ENCODE measurements at places on chromosomes 1 and 21.

DNA sequence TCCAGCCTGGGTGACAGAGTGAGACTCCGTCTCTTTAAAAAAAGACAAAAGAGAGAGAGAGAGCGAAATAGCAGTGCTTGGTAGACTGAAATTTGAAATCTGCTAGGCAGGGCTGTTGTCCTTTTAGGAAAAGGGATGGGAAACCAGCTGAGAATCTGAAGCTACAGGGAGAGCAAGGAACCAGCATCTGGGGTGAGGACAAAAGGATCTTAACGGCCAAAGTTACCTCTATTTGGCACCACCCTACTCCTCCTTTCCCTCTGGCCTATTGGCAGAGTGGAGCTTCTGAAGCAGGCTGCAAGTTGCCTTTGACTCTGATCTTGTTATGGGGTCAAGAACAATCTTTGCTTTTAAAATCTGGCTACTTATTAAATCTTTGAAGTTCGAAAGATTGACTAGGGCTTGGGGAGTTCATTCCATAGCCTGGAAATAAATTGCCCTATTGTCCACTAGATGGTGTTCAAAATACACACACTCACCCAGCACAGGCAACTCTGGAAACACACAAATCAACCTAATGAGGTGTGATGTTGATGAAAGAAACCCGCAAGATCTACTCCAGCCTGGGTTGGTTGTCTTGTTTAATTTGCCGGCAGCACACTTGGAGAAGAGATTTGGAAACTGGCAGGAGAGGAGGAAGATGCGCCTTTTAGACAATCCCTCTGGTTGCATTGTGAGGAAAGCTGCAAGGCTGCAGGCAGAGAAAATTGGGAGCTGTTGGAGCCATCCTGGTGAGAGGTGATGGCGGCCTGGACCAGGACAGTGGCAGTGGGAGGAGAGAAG is 16.5 kb upstream of the PARP1 start:
- no peak for DNase-seq

DNA sequence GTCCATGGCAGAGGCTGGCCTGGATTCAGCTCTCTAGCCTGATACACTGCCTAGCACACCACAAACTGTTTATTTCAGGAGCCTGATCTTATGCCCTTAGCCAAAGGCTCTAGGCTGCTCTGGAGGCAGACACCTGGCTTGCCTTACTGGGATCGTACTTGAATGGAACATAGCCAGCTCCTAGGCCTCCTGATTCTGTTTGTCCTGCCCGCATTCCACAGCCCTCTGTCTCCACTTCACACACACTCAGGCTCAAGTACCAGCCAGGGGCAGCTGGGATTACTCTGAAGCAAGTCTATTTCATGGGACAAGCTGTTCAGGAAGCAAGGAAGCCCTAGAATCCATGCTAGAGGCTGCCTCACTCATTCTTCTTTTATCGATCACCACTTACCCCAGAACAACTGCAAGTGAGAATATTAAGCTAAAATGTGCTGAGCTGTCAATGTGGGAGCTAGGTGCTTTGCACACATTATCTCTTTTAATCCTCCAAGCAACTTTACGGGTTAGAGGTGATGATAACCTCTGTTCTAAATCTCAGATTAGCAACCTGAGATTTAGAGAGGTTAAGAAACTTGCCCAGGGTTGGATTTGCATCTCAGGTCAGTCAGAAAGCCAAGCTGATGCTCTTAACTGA is 31.1 kb upstream of the CYP4B1 start:
- DNase-seq = peak; percentile 79

- no peak for DNase-seq
These were observed 23.1 kb upstream of the ATP6V1G3 start for GRCh38 chr1:198563583-198563982.

- no peak for DNase-seq
These were observed 37.9 kb upstream of the EEIG2 start for GRCh38 chr1:108521990-108522393.

- no peak for DNase-seq
These were observed 9.7 kb upstream of the COL8A2 start for GRCh38 chr1:36134505-36135329.

- DNase-seq = no peak
These were observed 125.9 kb downstream of the RUNX1 start for GRCh38 chr21:34923202-34923601.

DNA sequence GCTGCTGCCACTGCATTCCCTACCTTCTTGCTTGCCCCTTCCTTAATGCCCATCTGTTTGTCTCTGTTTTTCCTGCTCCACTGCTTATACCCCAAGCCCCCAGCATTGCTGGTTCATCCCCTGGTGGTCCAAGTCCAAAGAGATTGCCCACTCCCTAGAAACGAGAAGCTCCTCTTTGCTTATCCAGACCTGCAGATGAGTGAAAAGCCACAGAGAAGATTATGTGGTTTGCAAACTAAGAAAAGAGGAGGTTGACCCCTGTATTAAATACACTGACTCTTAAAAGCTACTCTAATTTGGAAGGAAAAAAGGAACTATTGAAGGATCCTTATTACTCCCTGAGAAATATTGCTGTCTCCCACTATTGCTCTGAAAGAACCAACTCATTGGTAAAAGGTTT is 146.8 kb upstream of the RAB4A start:
- no peak for DNase-seq

GRCh38 chr1:80629304-80629837 is 1171.4 kb upstream of the ADGRL2 start:
- no peak for DNase-seq

GRCh38 chr1:187408212-187409004 is 579.7 kb downstream of the PLA2G4A start:
- no peak for DNase-seq

DNA sequence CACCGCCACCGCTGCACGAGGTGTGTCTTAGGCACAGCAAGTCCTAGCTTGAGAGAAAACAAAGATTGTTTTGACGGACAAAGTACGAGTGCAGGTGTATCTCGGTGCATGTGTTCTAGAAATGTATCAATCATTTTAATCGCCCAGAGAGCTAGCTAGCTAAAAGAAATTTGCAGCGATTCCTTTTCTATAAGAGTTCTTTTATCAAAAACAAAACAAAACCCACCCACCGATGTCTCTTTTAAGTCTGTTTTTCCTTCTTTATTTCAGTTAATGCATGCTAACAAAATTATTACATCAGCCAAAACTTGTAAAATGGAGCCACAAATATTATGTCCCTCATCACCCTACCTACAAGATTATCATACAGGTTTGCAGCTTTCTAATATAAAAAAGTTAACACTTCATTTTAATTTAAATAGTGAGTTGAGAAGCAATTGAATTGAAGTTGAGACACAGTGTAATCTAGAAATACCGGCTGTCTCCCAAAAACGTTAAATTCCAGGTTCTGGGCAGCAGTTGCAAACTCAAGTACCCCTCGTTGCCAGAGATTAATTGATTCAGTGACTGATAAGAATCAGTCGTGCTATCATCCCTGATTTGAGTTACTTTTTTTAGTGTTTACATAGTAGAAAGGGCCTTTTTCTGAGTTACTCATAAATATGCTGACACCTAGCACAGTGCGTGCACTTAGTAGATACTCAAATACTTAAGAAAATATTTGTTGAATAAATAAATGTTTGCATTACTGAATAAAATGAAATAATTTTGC is 1.5 kb upstream of the SYDE2 start:
- no peak for DNase-seq

DNA sequence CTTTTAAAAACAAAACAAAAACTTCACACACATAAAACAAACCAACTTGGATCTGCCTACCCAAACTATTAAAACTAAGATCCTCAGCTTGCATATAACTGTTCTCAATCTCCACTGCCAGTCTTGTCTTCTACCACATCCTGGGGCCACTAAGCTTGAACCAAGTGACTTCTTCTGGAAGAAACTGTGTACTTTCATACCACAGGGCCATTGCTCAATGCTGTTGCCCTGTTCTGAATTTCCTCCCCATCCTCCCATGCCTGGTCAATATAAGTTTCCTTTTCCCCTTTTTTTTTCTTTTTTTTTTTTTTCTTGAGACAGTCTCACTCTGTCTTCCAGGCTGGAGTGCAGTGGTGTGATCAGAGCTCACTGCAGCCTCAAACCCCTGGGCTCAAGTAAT is 109.9 kb downstream of the KIAA0319L start:
- no peak for DNase-seq

GRCh38 chr1:151479462-151479861 is 20.2 kb upstream of the POGZ start:
- DNase-seq = no peak

DNA sequence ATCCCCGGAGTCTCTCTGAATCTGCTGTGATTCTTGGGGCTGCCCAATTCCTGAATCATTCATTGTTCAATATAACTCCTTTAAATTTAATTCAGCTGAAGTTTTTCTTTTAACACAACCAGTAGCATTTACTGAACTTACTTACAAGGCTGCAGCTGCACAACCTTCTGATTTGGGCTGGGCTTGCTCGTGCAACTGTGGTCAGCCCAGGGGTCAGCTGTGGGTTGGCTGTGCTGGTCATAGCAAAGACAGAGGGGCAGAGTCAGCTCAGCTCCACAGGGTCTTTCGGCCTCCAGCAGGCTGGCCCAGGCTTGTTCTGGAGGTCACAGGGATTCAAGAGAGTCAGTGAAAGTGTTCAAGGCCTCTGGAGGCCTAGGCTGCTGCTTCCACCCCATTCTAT is 186.1 kb downstream of the MATN1 start:
- no peak for DNase-seq

- no peak for DNase-seq
These were observed 209.8 kb upstream of the KIAA0040 start for GRCh38 chr1:175402336-175402735.

DNA sequence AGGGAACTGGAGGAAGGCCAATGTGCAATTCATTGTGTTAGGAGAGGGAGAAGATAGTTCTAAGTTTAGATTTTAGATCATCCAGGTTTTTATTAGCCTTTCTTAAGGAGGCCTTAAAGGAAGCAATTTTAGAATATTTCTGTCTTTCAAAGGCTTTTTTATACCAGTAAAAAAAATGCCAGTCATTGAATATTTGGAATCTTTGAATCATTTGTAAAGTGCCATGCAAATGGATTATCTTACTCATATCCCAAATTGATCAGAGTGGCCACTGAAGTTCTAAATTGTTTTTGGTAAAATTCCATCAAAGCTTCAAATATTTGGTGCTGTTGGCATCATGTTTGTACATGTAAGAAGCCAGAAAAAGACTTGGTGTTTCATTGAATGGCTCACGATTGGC is 244.8 kb downstream of the RPS6KC1 start:
- no peak for DNase-seq

DNA sequence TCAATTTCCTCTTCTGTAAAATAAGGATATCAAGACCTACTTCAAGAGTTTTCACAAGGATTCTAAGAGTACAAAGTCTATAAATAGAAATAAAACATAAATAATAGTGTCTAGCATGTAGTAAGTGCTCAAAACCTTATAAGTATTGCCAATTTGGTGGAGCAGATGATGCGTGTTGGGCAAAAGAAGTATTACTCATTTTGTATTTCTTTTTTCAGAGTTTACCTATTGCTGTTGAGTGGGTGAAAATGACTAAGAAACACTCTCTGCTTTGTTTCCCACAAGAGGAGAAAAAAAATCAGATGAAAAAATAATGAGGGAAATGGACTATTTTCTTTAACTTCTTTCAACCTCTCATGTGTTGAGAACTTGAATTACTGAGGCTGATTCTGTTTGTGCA is 103.3 kb upstream of the KCNK2 start:
- DNase-seq = no peak

DNA sequence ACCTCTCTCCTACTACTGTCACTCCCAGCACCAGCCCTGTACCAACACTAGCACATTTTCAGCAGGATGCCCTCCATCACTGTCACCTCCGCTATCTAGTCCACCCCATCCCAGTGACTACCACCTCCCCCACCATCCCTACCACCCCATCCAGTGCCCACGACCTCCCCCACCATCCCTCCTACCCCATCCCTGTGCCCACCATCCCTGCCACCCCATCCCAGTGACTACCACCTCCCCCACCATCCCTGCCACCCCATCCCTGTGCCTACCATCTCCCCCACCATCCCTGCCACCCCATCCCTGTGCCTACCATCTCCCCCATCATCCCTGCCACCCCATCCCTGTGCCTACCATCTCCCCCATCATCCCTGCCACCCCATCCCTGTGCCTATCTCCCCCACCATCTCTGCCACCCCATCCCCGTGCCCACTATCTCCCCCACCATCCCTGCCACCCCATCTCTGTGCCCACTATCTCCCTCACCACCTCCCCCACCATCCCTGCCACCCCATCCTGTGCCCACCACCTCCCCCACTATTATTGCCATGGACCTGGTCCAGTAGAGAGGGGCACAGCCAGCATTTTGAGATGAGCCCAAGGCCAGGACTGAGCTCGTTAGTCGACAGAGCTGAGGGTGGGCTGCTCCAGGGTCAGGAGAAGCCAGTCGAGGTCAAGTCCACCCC is 45.7 kb downstream of the DISP3 start:
- DNase-seq = no peak

DNA sequence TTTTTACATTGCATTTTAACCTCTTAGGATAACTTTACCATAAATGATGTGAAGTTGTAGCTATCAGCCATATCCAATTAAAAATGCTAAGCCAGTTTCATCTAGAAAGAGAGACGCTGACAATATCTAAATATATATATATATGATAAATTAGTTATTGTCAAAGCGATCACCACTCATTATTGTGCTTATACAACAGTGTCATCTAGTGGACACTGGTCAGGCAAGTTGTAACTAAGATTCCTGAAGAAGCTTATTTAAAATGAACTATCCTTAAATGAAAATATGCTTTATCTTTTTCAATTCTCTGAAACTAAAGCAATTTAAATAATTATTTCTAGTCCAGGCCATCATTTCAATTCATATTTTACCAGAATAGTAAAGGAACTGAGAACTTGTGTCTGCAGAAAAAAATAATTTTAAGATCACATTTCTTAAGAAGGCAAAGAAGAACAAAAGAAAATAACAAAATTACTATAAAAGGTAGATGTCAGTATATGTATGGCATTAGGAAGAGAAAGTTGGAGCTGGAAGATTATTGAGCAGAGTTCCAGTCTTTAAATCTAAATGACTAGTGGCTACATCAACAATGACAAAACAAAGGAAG is 193.3 kb upstream of the SNX7 start:
- no peak for DNase-seq

DNA sequence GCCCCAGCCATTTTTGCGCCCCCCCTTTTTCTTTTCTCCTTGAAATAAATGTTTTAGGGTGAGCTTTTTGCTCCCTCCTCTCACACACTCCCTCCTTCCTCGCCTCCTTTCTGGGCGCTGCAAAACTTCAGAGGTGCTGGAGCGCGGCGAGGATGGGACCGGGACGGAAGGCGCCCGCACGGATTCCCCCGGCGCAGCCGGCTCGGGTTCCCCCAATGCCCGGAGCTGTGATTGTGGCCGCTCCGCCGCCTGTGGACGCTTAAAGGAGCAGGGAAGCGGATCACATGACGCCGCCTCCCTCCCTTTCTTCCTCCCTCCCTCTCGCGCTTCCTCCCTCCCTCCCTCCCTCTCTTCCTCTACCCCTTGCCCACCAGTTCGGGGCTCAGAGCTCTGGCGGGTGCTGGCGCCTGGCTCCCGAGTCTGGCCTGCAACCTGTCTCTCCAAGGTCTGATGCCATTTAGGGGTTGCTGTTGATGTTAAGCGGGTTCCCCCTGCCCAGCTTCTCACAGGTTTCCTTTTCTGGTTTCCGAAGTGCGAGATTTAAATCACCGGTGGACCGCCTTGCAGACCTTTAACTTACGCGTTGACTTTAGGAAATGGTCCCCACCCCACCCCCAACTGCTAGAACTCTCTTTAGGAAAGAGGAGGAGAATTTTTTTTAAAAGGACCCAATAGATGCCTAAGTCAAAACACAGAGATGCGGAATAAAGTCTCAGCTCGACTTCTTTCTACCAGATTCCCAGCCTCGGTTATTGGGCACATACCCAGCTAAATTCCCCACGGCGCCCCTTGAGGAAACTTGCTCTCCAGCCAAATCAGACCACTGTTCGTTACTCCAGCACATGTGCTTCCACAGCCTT is at the start of gene WLS:
Gene WLS, minus strand, starts transcription at position 235 of the 860 bp plus-strand sequence. Its CDS starts 224 bp downstream, at position 11.
- peak; percentile 83 for DNase-seq

All from lower lobe of right lung (tissue), 2 donors.